Activated CD4-positive, alpha-beta T cell treated with anti-CD3 and anti-CD28 coated beads for 36 hours (primary cell): ENCODE measurements at places on chromosomes 11 and 22.

DNA sequence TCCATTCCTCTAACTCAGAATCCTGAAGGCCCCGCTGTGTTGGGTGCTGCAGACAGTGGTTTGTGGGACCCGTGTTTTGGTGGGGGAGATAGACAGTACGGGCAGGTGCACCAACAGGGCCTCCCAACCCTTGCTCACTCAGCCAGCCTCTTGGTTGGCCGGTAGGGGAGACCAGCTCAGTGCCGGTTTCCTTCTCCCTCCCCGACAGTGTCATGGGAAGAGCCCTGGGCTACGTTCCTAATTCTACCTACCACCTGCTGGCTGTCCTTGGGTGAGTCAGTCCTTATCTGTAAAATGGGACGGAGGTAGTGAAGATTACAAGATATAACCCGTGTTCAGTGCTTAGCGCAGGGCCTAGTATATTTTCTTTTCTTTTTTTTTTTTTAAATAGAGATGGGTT is 5.9 kb downstream of the TMEM134 start:
- DNase-seq, result no peak

DNA sequence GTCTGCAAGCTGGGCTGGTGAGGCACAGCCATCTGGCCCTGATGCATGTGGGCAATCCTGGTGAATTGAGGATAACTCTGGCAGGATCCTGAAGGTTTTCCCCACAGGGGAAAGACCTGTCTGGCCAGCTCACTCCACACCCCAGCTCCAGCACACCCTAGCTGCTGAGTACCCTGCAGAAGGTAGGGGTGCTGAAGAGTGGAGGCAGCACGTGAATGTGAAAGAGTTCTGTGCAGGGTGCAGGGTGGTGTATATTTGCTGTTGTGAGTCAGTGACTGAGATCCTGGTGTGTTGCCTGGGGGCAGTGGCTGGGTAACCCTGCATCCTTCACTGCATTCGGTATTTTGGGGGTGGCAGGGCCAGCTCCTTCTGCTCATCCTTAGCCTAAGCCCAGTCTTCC is 22.4 kb downstream of the DGAT2 start:
- DNase-seq, result no peak

DNA sequence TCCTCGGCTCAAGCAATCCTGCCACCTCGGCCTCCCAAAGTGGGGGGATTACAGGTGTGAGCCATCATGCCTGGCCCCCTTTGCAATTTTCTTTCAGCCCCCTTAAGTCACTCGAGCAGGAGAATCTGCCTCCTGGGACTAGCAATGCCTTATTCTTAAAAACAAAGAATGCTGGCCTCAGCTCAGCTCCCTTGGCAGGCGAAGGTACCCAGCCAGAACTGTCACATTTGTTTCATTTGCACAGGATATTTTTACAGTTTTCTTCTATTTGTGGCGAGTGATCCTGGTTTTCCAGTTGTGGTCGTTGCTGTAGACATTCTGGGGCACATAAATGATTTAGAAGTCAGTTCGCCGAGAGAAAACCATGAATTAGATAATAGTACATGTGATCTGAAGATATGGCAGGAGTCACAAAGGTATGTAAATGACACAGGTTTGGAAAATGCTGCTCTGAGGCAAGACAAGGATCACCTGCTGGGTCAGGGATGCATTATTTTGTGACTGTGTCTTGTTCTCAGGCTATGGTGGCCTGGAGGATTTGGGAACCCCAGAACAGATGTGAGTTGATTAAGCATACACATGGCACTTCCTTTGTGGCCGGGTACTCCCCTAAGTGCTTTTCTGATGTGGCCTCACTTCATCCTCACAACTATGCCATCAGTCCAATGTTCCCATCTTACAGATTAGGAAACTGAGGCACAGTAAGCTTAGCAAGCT is 51.2 kb upstream of the SLC22A12 start:
- no peak for DNase-seq

GRCh38 chr11:77959434-77959833 is 35.0 kb downstream of the INTS4 start:
- DNase-seq, result no peak

DNA sequence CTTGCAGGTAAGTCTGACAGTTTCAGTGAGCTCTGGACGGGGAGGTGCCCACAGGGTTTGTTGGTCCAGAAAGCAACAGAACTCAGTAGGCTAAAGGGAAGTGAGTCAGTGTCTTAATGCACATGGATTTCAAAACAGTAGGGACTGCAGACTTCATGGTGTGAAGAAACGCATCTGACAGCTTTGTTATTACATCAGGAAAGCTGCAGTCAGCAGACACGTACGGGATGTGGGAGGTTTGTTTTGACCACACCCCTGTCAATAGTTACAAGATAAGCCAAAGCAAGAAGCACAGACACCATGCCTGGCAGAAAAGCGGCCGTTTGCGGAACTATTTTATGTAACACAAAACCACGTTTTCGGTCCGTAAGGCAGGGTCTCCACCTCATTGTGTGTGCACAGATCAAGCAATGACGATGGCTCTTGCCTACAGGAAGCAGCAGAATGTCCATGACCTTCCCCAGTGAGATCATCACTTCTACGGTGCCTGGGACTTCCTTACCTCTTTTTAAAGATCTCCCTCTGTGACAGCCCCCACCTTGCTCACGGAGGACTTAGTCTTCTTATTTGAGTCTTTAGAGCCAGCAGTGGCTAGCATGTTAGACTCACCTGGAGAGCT is 58.2 kb upstream of the FTH1 start:
- DNase-seq, result peak; percentile 81

DNA sequence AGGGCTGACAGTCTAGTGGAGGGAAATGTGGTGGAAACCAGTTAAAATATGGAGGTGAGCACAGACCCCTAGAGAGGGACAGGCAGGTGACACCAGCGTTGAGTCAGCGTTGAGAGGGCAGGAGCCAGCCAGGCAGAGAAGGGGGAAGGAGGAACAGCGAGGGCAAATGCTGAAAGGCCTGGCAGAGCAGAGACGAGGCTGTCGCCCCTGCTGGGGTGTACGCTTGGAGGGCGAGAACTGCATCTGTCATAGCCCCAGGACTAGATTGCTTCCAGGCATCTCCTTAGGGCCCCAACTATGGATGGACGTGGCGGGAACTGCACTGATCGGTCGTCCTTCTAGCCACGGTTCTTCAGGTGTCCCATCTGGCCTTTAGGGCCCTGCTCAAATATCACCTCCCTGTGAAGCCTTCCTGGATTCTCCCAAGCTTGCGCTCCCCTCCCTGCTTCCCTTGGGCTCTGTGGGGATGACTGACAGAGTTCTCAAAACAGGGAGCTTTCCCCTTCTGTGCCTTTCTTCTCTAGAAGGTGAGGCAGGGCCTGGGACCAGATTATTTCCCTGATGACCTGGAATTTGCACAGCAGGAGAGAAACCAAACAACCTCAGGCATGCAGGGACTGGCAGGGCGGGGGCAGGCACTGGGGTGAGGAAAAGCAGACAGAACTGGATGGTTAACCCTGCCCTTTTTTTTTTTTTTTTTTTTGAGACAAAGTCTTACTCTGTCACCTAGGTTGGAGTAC is 11.1 kb downstream of the SYNGR1 start:
- no peak for DNase-seq

- no peak for DNase-seq
These were observed 31.3 kb downstream of the CYTH4 start for GRCh38 chr22:37313376-37314314.

DNA sequence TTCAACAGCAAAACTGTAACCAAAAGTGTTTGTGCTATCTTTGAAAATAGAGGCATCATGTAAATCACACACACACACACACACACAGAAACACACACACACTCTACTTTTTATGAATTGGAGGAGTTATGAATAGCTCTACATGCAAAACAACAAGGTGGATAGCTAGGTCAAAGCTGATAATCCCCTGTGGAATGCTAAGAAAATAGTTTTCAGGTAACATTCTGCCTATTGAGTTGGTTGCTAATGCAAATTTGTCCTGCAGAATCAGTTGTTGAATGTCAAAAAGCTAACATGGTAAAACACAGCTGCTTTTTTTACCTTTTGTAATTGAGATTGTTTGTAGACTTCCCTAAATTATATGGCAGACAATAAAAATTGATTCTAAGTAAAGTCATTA is 1658.4 kb upstream of the RAG2 start:
- no peak for DNase-seq

DNA sequence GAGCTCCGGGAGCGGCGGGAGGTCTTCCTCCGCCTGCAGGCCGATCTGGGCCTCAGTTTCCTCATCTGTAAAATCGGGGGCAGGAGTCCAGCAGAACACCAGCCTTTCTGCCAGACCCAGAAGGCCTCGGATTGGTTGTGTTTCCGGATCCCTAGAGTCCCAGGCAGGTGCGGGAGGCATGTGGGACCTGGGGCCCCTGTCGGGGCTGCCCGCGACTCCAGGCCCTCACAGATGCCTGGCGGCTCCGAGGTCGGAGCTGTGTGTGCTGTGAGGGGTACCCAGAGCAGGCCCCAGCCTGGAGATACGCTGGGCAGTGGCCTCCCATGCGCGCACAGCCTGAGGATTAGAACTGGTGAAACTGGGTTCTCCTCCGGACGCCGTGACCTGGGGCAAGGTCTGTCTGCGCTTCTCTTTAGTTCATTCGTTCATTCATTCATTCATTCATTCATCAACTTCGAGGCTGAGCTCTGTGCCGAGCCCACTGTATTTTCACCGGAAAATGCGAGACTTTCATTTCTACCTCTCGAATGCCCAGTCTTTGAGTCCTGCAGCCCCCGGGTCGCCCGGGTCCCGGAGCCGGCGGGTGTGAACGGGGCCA is 24.6 kb downstream of the FLRT1 start:
- no peak for DNase-seq

DNA sequence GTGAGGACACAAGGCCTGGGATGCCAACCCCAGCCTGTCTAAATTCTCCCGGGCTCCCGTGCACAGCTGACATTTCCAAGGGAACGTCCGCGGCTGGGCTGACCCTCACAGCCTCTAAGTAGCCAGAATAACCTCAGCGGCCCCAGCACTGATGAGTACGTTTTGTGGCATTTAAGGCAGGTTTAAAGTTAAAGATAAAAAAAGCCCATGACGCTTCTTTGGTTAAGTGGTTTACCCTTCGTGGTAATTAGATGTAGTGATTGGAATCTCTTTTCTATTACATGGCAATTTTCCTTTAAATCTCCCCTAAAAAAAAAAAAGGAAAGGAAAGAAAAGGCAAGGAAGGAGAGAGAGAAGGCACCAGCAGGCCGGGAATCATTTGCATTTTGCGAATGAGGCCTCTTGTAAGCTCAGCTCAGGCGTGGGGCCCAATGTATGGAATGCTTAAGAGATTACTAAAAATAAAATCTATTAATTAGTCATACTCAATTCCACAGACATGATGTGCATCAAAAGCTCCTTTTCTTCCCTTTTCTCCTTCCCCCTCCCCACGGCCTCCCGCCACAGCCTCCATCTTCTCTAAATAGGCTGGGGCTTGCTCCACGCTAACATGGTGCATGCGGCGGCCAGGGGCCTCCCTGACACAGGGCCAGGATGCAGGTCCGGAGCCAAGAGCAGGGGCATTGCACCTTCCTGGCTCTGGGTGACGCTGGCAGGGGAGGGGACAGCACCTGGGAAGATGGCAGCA is 44.1 kb downstream of the MACROD1 start:
- no peak for DNase-seq

- no peak for DNase-seq
These were observed 31.9 kb downstream of the RRAS2 start for GRCh38 chr11:14327116-14327515.

GRCh38 chr11:91859666-91860065 is 365.0 kb upstream of the FAT3 start:
- DNase-seq, result no peak

GRCh38 chr11:46588915-46589314 is 4.9 kb downstream of the AMBRA1 start:
- DNase-seq, result no peak

GRCh38 chr11:2621894-2622293 is 77.9 kb downstream of the KCNQ1OT1 start:
- no peak for DNase-seq

GRCh38 chr22:30882974-30883533 is 85.5 kb downstream of the MORC2 start:
- no peak for DNase-seq

GRCh38 chr11:83241291-83241946 is 44.7 kb downstream of the CCDC90B start:
- peak; percentile 39 for DNase-seq

GRCh38 chr11:19187833-19188258 is 13.9 kb downstream of the CSRP3 start:
- DNase-seq, result no peak

DNA sequence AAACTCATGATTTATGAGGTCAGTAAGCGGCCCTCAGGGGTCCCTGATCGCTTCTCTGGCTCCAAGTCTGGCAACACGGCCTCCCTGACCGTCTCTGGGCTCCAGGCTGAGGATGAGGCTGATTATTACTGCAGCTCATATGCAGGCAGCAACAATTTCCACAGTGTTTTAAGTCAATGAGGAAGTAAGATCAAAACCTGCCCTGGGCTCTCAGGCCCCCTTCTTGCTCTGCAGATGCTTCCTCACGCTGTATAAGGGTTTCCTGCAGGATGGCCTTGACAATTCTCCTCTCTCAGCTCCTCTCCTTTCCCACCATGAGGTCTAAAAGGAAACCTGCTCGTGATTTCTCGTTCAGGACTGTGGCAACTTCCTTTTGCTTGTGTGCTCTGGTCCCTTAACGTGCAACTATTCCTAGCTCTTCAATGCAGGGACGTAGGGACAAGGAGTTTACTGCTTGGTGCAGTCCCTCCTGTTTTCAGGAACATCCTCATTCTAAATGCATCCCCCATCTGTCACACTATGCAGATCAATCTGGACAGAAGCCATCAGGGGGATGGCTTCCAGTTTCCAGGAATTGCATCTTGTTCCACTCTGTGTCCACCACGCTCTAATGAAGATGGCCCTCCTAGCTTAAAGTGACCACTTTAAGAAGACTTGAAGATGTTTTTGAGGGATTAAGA is 64.3 kb upstream of the IGLL5 start:
- no peak for DNase-seq

GRCh38 chr11:398826-399225 is 4.8 kb downstream of the PKP3 start:
- peak; percentile 56 for DNase-seq

- DNase-seq, result no peak
These were observed 700 bp downstream of the C22orf31 start for GRCh38 chr22:29060931-29061330.

DNA sequence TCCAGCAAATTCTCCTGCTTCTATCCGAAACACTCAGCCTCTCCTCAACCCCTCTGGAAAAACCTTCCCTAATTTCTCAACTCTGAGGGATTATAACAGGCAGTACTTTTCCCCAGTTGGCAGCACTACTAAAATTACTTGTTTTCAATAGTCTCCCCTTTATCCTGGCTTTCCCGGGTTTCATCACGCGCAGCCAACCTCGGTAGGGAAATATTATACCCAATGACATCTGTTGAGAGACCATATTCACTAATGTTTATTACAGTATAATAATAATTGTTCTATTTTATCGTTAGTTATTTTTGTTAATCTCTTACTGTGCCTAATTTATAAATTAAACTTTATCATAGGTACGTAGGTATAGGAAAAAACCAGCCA is 330 bp upstream of the POLD3 start:
- no peak for DNase-seq

GRCh38 chr22:46070215-46070802 is 80.0 kb upstream of the PPARA start:
- DNase-seq, result peak; percentile 56

DNA sequence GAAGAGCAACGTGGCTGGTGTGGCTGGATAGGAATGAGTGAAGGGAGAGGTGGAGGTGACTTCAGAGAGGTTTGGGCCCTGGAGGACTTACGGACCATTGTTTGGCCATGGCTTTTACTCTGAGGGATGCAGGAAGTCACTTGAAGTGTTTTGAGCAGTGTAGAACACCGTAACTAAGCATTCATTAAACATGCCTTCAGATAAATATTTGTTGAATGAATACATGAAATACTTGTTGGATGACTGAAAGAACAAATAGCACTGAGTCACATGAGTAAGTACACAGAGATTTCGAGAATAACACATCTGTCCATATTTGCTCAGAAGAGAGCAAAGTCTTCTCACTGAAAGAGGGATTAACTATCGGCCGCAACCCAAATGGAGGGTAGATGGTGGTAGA is 182.7 kb upstream of the SNX19 start:
- DNase-seq, result no peak
